ENCODE measurements at places on chromosomes 11 and 22.

- DNase-seq, result peak; percentile 84
Observed at GRCh38 chr11:47257517-47258316, at the start of gene NR1H3. Gene NR1H3, plus strand, starts transcription at chr11:47257996. Its CDS starts 1,221 bp downstream, at chr11:47259217.

DNA sequence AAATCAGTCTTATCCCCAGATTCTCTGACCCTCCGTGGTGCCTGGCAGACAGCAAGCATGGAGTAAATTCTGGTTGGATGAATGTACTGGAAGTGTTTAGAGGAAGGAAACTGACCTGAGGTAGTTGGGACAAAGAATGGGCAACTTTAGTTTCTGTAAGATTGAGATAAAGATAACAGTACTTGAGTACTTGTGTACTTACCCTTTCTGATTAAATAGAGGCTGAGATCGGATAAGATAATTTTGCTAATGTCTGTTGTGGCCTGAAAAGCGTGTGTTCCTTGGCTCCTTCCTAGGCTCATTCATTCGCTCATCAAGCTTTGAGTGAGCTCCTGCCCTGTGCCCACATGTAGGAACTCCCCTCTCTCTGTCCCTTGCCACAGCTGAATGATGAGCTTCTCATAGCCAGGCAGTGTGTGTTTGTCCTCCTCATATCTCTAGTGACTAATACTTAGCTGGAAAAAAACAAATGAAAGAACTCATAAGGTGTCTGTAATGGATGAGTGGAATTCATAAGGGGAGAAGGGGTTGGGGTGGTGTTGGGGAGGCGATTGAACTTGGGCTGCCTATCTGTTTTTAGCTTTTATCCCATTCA, 118.1 kb downstream of the DBX1 start:
- DNase-seq, result no peak

- DNase-seq, result no peak
Observed at GRCh38 chr11:58609723-58610122, 12.7 kb upstream of the CNTF start.

GRCh38 chr11:130141561-130142341, 17.8 kb upstream of the ST14 start:
- DNase-seq, result no peak

- DNase-seq, result no peak
Observed at GRCh38 chr11:72202571-72202970, 10.6 kb downstream of the FOLR1 start.

GRCh38 chr11:33211580-33211979, 45.6 kb upstream of the HIPK3 start:
- DNase-seq, result no peak

DNA sequence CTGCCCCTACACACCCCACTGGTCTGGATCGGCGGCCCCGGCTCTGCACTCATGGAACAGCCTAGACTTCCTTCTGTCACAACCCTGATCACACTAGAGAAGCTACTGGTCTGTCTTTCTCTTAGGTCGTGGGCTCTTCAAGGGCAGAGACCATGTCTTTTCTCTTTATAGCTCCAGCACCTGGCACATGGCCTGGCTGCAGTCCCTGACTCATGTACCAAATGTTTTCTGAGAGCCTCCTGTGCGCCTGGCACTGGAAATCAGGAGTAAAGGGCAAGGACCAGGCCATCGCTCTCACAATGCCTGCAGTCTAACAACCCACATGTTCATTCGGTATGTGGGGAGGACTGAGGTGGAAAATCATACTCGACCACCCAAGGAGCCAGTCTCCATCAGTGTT, 7.5 kb downstream of the ASCC2 start:
- DNase-seq, result no peak

- DNase-seq, result no peak
Observed at GRCh38 chr11:94516725-94517124, 4.5 kb downstream of the C11orf97 start.

GRCh38 chr22:41722496-41722895, 23.2 kb downstream of the MEI1 start:
- DNase-seq, result no peak

GRCh38 chr11:128198216-128198772, 389.1 kb downstream of the ETS1 start:
- DNase-seq, result no peak

DNA sequence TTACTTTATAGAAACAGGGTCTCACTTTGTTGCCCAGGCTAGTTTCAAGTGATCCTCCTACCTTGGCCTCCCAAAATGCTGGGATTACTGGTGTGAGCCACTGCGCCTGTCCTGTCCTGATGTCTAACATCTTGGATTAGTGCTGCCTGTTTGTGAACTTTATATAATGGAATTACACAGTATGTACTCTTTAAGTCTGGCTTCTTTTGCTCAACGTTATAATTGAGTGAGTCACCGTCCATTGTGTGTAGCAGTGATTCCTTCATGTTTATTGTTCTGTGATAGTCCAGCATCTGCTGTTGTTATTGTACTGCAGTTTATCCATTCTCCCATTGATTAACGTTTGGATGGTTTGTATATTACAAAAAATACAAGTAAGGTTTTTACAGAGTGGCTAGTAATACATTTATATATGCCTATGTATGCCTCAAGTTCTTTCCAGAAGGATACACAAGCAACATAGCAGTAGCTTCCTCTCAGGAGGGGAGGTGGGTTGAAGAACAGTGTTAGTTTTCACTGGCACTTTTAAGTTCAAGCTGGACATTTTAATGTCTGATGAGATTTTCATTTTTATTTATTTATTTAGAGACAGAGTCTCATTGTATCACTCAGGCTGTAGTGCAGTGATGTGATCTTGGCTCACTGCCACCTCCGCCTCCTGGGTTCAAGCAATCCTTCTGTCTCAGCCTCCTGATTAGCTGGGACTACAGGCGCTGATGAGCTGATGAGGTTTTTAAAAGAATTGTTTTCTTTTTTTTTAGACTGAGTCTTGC, 25.2 kb upstream of the MICALL1 start:
- no peak for DNase-seq

- no peak for DNase-seq
Observed at GRCh38 chr11:87190071-87190470, 152.3 kb downstream of the TMEM135 start.

DNA sequence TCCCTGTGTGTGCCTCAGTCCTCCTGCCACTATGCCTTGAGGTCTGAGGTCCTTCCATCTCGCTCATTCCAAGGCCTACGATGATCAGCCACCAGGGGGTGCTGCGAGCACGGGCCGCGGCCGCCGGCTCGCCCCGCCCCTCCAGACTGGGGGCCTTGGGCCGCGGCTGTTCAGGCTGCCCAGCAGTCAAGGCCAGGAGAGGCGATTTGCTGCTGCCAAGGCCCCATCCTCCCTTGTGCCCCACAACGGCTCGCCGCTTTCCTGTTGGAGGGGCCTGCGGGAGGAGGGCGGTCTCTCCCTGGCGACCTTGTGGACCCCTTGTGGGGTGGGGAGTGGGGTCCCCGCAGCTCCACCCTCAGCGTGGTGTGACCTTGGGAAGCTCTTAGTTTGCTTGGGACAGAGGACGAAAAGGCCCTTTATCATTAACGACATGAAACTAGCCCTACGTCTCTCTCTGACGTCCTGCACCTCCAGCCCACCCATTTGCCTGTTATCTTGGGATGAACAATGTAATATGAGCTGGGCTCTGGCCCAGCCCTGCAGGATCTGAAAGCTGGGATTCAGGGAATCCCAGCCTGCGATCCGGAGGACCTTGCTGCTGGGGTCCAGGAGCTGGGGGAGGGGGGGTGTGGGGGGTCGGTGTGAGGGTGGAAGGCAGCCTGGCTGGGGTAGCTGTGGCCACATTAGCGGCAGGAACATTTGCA, 5.3 kb upstream of the GALR3 start:
- DNase-seq, result peak; percentile 94

DNA sequence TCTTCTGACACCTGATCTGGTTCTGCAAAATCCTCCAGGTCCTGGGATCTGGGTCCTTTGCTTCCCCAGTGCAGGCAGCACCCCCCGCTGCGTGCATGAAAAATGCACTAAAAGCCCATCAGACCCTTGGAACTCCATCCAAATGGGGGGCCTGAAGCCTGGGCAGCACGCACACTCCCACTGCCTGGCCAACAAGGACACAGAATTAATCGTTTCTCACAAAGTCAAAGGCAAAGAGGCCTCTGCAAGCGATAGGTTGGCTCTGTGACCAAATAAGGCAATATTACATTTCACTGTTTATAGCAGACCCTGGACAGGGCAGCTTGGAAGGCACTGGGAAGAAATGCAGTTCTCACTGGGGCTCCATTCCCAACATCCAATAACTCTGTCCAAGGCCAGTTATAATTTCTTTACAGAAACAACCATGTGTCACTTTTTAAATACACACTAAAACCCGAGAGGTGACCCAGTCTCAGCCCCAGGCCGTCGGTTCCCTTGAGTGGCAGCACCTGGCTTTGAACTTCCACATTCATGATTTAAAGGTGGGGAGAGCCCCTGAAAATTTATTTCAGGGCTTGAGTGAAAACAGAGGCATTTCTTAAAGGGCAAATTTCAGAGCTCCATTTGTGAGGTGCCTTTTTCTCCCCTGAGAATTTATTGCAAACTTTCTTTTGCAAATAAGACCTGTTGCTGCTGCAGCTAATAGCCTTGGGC, 114.4 kb upstream of the ANO1 start:
- DNase-seq, result no peak

- DNase-seq, result no peak
Observed at GRCh38 chr22:45529971-45530575, 27.4 kb downstream of the FBLN1 start.

DNA sequence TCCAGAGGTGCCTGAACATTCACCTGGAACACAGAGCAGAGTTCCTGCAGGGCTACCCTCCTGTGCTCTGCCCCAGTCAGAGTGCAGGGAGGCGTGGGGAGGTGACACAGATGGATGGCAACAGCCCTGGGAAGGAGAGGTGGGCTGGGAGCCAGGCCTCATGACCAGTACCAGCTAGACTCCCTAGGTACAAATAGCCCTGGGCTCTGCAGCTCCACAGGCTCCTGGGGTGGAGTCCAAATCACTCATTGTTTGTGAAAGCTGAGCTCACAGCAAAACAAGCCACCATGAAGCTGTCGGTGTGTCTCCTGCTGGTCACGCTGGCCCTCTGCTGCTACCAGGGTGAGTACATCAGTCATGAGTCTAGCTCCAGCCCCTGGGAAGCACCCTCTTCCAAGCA, at the start of gene SCGB1D2:
SCGB1D2 (plus strand) TSS at position 219 of the 400 bp plus-strand sequence; CDS start at position 288, 69 bp downstream.
- DNase-seq, result no peak

DNA sequence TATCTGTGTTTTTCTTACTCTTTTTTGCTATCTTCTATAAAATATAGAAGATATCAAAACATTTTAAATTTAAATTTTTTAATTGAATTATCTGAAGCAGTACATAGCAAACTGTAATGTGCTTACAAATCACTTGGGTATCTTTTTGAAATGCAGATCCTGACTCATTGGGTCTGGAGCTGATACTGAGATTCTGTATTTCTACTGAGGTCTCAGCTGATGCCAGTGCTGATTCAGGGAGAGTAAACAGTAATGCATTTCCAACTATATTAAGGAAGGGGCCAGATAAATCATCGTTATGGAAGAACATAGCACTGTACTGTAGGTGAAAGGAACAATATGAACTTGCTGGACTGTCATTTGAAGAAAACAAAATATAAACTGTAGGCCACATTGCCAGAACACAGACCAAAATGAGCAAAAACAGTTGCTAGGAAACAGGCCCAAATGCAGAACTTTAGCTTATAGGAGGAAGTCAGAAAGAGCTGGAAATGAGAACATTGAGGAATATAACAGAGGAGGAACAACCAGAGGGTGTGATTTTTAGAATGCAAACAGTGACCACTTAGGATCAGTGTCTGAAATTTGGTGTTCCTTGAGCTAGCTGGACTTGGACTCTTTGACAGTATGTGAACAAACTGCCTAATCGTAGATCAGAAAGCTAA, 3.3 kb downstream of the ARL14EP start:
- no peak for DNase-seq

DNA sequence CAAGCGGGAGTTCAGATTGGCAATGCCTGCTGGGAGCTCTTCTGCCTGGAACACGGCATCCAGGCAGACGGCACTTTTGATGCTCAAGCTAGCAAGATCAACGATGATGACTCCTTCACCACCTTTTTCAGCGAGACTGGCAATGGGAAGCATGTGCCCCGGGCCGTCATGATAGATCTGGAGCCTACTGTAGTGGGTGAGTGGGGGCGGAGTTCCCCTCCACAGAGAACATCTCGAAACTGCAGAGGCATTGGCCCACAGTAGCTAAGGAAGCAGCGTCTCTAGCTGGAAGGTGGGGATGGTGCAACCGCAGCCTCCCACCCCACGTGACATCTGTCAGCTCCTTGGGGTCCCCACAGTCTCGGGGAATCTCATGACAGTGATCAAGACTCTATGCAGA, 10.9 kb downstream of the TUBA8 start:
- DNase-seq, result no peak

DNA sequence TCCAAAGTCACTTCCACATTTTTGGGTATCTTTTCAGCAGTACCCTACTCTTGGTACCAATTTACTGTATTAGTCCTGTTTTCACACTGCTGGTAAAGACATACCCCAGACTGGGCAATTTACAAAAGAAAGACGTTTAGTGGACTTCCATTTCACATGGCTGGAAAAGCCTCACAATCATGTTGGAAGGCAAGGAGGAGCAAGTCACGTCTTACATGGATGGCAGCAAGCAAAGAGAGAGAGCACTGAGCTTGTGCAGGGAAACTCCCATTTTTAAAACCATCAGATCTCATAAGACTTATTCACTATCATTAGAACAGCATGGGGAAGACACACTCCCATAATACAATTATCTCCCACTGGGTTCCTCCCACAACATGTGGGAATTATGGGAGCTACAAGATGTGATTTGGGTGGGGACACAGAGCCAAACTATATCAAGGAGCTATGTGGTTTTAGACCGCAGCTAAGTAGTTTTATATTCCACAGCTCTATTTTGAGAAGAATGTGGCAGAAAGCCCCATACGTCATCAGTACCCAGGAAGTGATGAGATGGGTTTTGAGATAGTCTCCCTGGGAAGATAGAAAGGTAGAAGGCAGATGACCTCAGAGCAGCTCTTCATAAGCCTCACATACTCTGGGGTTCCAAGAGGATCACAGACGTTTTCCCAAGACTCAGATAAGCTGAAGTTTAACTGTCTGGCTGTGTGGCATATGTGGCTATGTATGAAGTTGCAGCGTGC, 96.3 kb downstream of the APIP start:
- no peak for DNase-seq

GRCh38 chr11:28966951-28967350, 858.8 kb downstream of the METTL15 start:
- DNase-seq, result no peak

DNA sequence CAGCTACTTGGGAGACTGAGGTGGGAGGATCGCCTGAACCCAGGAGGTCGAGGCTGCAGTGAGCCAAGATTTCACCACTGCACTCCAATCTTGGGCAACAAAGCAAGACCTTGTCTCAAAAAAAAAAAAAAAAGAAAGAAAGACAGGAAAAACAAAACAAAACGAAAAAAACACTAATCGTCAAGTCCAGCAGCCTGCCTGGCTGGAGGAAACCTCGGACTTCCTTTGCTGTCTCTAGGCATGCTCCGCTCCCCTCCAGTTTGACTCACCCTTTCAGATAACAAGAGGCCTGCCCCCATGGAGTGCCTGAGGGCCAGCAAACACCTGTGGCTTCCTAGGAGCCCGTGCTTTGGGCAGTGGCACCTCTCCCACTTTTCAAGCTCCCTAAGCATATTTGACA, 28.8 kb upstream of the CHKA start:
- DNase-seq, result peak; percentile 48

DNA sequence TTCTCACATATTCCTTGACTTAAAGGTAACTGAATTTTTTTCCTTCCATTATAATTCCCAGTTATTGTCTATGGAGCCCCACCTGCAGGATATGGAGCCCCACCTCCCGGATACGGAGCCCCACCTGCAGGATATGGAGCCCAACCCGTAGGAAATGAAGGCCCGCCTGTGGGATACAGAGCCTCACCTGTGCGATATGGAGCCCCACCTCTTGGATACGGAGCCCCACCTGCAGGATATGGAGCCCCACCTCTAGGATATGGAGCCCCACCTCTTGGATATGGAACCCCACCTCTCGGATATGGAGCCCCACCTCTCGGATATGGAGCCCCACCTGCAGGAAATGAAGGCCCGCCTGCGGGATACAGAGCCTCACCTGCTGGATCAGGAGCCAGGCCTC, 28.1 kb downstream of the WBP2NL start:
- DNase-seq, result no peak
